Activated CD4-positive, alpha-beta T cell treated with anti-CD3 and anti-CD28 coated beads, Interleukin-2, amount 50 U/mL, for 48 hours (primary cell): ENCODE measurements at places on chromosomes 2 and 18.
A peak's percentile ranks its signal among the peaks of the same experiment; 100 is the strongest.

DNA sequence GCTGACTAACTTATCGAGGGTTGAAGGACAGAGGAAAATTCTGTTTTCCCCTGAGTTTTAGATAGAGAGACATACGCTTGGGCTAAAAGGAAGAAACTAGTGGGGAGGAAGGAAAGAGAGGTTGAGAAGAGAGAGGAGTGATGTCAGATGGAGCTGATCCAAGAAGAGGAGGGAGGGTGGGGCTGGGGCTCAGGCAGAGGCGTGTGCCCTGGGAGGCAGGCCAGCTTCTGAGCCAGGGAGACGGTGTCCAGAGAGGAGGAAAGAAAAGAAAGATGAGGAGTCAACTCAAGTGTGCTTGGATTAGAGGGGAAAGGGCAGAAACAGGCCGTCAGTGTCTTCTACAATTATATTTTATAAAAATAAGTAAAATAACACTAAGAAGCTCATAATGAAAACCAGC lies 56.2 kb downstream of the EMILIN2 start:
- no peak for DNase-seq

- DNase-seq, result no peak
Observed at GRCh38 chr2:23944527-23944926, 4.3 kb downstream of the UBXN2A start.

DNA sequence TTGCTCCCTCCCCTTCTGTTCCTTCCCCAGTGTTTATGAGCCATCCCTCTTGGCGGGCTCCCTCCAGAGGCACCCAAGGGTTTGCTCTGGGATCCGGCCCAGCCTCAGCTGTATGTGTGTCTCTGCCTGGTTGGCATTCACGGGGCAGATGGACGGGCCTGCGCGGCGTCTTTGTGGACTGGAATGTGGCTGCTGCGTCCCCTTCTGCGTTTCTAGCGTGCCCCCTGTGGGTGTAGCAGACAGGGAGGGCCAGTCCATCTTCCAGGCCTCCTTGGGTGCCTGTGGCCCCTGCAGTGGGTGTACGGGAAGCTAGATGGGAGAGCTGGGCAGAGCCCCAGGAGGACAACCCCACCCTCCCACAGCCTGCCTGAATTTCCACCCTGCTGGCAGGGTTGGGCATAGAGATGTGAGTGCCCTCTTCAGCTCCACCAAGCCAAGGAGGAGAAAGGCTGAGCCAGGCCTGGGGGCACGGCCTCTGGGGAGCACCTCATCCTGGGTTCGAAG lies 15.7 kb downstream of the GPC1 start:
- no peak for DNase-seq

DNA sequence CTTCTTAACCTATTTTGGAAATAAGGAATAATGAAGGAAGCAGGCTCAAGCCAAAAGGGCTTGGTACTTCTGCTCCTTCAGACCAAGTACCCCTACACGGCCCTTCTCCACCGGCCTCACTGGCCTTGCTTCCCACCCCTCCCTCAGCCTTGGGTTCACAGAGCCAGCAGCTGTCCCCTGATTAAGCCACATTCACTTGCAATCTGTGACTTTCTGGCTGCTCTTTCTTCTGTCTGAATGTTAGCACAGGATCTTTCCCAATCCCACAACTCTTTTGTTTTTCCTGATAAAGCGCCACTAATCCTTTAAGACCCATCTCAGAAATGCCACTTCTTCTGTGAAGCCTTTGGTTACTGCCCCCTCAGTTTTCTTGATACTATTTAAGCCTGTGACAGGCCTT lies 52.4 kb downstream of the REEP1 start:
- DNase-seq, result no peak

DNA sequence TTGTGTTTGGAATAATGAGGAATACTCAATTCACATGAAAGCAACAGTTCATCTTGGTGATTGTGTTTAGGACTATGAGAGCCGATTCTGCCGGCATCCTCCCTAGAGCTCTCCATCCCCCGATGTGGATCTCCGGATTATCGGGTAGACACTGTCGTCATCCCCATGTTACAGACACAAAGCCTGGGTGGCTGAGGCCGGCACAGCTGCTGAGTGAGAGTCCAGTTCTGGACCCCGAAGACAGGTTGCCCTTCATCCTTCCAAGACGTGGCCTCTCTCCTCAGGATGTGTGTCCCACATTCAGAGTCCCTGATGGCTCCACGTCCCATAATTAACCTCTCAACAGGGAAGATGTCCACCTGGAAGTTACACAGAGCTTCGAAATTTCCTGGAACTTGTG lies 129.3 kb downstream of the HDAC4 start:
- DNase-seq, result no peak

GRCh38 chr18:24197412-24197811 lies 58.5 kb downstream of the CABYR start:
- DNase-seq, result no peak

DNA sequence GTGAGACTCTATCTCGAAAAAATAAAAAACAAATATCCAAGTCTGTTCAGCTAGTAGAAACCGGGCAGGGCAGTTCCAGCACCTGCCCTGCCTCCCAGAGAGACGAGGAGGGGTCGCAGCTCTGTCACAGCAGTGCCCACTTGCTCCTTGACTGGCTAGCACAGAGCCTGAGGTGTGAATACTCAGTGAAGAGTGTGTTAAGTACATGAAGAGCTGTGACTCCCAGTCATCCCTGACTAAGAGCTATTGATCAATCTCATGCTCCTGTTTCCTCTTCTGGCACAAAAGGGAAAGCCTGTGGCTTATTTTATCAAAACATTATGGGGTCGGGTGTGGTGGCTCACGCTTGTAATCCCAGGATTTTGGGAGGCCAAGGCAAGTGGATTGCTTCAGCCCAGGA lies 83.0 kb upstream of the FZD7 start:
- no peak for DNase-seq

DNA sequence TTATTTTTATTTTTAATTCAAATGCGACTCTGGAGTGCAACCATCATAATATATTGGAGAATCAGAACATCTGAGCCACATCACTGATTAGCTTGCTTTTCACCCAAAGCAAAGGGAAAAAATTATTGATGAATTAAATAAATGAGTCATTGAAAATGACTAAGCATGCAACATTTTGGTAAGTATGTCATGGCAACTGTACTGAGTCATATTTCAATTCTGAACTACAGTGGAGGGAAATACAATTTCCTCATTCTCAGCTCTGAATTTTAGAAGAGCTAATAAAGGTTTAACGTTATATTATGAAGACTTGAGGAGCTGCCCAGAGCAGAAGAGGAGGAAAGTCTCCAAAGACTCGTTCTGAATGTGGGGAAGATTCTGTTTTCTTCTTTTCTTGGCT lies 89.6 kb upstream of the CCDC68 start:
- DNase-seq, result no peak

DNA sequence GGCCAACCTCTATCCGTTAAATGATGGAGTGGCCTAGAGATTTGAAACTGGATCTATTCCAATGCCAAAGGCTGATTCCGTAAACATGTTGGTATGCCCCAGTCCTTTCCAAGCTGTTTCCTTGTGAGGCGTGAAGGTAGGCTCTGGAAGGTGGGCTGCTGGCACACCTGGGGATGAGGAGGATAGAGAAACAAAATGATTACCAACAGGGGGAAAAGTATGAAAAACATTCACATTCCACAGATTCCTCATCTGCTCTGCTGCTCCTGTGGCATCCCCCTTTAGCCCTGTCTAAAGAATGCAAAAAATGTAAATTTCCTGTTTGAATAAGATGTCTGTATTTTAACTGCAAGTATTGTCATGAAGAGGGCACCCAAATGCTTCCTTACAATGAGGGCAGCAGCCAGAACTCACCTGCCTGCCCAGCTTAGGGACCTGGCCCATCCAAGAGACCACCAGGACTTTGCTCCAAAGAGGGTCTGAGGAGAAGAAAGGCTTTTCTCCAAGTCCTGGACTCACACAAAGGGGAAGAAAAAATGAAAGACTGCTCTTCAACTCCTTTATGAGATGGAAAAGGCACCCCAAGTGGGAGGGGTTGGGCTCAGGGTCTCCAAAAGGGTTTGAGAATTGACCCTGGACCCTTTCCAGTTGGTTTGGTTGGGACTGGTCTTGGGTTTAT lies 132.3 kb upstream of the PELI1 start:
- DNase-seq, result no peak

DNA sequence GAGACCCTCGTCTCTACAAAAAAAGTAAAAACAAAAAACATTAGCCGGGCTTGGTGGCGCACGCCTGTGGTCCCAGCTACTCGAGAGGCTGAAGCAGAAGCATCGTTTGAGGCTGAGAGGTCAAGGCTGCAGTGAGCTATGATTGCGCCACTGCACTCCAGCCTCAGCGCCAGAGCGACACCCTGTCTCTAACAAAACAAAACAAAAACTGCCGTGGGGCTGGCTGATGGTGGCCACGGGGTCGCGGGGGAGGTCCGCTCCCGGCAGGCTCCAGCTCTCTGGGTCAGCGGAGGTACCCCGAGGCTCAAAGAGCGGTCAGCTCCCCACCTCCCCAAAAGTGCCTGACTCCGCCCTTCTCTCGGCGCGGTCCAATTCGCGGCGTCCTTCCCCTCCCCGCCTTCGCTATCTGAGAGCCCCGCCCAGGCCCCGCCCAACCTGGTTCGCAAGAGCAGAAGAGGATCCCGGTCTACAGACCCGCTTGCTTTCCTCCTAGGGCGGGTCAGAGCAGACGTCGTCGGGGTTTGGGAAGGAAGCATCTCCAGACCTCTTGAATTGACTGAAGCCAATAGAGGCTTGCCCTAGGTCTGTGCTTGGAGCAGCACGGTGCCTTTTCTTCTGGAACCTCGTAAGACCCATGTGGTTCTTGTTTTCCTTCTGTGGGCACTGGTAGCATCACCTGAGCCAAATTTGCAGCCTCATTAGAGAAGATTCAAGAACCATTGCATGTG lies 7.8 kb downstream of the RAX start:
- DNase-seq, result peak; percentile 66

GRCh38 chr2:239548451-239548871 lies 147.6 kb upstream of the HDAC4 start:
- DNase-seq, result peak; percentile 78

DNA sequence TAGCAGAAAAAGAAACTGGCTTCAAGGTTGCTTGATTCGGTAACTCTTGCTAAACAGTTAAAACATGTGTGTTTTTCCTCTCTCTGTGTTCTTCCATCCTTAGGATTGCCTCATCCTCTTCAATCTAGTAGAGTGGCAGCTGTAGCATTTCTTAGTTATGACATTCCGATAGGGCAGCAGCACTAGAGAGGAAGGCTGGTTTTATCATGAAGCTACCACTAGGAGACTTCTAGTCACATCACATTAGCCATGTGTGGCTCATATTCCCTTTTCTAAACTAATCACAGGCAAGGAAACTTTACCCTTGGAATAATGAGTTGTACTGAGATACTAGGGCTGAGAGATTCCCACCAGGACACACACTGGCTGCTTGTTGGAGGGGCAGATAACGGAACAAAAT lies 187.6 kb downstream of the DOK6 start:
- no peak for DNase-seq

DNA sequence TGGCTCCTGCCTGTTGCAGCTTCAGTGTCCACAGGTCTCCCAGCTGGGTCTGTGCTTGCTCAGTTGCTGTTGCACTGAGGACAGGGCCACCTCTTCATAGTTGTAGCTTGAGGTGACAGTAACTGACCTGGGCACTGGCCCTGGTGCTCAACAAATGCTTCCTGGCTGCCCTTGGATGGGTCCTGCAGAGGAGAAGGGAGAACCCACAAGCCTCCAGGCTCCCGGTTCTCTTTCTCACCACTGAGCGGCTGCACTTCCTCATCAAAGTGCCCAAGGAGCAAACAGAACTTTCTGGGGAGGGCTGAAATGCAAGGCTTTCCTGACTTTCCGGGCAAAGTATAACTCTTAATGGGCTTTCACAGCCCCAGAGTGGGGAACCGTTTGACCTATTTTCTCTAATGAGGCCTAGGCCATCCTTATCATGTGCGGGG lies 38.7 kb downstream of the LCT start:
- no peak for DNase-seq

DNA sequence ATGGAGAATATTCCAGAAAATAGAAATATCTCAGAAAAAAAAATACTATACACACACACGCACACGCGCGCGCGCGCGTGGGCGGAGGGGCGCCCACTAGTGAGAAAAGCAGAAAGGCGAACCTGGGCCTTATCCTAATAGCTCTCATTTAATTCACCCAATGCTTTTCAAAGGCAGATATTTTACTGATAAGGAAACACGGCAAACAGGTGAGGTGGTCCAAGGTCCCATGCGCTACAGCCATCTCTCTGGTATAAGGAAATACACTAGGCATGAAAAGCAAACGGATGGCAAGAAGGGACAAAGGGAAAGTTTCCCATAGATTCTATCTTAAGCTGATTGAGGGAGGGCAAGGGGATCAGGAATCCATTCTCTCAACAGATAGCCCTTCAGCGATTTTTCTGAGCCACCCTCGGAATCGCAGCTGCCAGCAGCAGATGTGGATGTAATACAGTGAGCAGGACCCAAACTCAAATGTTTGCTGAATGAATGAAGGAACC lies 136.7 kb downstream of the TMEM247 start:
- peak; percentile 12 for DNase-seq

- DNase-seq, result no peak
Observed at GRCh38 chr2:186307871-186308270, 178.2 kb upstream of the ZC3H15 start.

- no peak for DNase-seq
Observed at GRCh38 chr18:48719974-48720654, 181.3 kb downstream of the CTIF start.
